ENCODE measurements at places on chromosomes 1 and 21. TPM values are rescaled to one million over a fixed set of nuclear protein-coding genes. Genes with fewer than 3 reads are reported as not detected.

Gene ESRRG
- 0.09 TPM for total RNA-seq

Gene CGN
- total RNA-seq, result not detected

Gene LIPI
- not detected for total RNA-seq

Gene CD5L
- total RNA-seq, result 0.10 TPM

Gene LRRN2
- 8.9 TPM for total RNA-seq

Gene SLC44A3
- 10.9 TPM for total RNA-seq

Gene FAM72B
- total RNA-seq, result 1.1 TPM

Gene SPRR1A
- not detected for total RNA-seq

Gene SLC44A5
- 0.52 TPM for total RNA-seq

Gene KCNK1
- 6.3 TPM for total RNA-seq

GRCh38 chr1:64228167-64228957 is 24.9 kb downstream of the UBE2U start:
- DNase-seq, result no peak

GRCh38 chr1:227562933-227563323 is 428 bp upstream of the ZNF678 start:
- no peak for DNase-seq

DNA sequence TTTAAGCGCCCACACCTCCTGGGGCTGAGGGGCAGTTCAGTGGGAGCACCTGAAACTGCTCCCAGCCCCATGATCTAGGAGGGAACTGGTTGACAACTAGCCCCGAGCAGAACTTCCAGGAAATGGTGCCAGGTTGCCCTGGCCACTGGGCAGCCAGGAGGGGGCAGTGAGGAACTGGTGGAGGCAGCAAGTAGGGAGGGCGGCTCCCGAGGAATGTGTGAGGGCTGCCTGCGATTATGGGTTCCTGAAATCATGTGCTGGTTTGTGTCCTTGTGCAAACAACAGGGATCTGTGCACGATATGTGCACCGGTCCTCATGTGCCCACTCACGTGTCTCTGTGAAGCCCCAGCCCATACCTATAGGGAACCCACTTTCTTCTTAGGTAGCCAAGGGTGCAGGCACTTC is 9.9 kb downstream of the GPR3 start:
- peak; percentile 92 for DNase-seq

GRCh38 chr1:29924017-29924431 is 687.7 kb downstream of the PTPRU start:
- no peak for DNase-seq

DNA sequence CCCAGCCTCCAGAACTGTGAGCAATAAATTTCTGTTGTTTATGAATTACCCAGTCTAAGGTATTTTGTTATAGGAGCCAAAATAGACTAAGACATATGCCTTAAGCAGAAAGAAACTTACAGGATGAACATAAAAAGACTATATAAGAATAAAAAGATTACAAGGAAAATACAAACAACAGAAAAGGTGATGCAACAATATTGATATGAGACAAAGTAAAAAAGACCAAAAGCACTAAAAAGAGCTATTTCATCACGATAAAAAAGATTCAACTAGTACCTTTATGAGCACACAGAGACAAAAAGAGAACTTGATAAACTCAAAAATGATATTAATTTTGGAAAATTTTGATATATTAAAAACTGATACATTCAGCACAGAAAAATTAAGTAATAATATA is 3.2 kb upstream of the SLC22A15 start:
- DNase-seq, result no peak

- no peak for DNase-seq
Observed at GRCh38 chr1:206725109-206725963, 40.6 kb downstream of the MAPKAPK2 start.

DNA sequence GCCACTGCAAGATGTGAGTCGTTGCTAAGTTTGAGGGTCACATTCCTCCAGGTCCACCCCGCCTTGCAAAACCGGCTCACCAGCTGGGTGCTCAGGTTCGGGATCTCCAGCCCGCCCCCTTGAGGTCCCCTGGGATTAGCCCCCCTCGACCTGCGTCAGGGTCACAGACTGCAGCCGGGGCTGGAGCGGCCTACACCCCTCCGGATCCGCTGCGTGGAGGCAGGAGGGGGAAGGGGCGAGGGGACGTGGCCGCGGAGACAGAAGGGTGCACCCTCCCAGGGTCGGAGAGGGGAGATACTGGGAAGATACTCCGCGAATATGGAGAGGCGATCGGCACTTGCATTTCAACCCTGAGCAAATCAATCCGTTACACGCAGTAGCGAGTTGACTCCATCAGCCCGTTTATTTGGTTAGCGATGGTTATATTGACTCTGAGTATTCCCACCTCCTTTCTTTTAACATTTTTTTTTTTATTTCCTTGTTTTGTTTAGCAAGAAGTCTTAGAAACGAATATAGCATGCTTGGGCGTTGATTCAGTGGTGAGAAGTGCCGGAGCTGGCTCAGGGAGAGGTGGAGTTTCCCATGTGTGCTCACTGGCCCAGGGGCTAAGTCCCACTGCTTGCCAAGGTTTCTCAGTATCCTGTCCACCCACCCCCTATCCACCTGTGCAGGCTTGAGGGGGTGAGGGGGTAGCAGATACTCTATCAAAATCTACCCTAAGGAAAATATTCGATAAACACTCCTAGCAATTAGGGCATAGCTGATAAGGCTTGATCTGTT is 997 bp downstream of the IFNAR2 start:
- peak; percentile 87 for DNase-seq

GRCh38 chr1:70164350-70164749 is 41.0 kb downstream of the LRRC40 start:
- DNase-seq, result no peak

GRCh38 chr1:156689035-156689952 is 12.1 kb upstream of the NES start:
- DNase-seq, result peak; percentile 90

DNA sequence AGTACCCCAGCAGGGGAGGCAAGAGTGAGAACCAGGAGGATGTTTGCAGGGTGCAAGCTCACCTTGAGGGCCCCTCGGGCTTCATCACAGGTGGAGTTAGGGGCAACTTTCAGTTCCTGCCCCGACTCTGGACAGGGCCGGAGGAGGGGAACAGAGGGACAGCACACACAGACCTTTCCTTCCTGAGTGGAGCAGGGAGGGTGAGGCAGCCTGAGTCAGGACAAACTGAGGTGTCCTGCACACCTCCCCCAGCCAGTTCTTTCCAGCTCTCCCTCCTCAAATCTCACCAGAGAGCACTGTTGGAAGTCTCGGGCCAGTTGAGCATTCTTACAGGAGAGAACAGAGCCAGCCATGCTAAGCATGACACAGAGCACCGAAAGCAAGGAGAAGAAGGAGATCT is 1.5 kb downstream of the ENTREP3 start:
- DNase-seq, result no peak

DNA sequence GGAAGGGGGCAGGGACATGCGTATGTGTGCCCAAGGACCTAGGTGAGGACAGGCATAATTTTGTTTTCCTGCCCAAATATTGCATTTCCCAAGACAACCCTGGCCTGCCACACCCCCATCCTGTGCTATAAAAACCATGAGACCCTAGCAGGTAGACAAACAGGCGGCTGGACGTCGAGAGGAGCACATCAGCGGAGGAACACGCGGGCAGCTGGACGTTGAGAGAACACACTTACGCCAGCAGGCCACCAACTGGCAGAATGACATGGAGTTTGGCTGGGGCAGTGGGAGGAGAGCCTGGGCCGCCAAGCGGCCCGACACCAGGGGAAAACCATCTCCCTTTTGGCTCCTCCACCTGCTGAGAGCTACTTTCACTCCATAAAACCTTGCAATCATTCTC is 3.0 kb upstream of the FGGY start:
- DNase-seq, result no peak

- no peak for DNase-seq
Observed at GRCh38 chr1:172973424-172973823, 77.3 kb downstream of the TNFSF18 start.

DNA sequence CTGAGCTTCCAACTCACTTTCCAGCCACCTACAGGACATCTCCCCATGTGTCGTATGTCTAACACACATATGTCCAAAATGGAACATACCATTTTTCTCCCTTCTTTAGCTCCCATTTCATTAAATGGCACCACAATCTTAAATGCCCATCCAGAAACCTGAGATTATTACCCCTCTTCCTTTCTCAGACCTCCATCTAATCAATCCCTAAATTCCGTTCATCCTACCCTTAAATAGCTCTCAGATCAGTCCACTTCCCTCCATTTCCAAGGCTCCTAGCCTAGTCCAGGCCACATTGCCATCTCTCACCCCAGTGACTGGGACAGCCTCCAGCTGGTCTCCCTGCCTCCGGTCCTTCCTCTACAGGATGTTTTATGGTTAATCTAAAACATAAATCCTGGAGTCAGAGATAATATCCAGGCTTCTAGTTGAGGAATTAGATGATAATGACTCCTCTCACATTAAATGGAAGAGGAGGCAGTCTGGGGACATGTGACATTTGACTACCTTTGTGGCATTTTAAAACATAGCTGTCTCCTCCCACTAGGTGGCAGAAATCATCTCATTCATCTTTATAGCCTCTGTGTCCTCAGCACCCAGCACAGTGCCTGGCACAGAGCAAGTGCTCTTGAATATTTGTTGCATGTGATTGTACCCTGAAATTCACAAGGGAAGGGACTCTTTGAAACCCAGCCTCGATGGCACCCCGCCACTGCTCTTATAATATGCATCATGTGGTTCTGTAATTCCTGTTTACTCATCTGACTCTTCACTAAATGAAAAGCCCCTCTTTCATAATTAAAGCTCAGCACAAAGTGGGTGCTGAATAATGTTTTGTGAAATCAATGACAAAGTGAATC is 102.3 kb downstream of the TMEM53 start:
- DNase-seq, result no peak

DNA sequence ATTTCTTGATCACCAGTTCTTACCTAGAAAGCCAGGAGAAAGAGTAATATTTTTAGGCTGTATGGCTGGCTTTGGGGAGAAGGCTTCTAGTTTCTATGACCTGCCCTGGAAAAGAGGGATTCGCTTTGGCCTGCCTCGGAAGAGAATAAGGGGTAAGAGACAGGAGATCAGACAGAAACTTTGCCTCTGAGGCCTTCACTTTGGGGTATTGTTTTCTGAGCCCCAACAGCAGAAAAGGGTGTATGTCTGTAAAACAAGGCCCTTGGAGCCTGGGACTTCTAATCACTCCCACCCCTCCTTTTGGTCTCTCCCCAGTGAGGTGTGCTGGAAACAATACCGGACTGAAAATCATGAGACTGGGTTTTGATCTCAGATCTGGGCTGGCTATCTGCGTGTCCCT is 5.1 kb downstream of the SLC45A3 start:
- no peak for DNase-seq

DNA sequence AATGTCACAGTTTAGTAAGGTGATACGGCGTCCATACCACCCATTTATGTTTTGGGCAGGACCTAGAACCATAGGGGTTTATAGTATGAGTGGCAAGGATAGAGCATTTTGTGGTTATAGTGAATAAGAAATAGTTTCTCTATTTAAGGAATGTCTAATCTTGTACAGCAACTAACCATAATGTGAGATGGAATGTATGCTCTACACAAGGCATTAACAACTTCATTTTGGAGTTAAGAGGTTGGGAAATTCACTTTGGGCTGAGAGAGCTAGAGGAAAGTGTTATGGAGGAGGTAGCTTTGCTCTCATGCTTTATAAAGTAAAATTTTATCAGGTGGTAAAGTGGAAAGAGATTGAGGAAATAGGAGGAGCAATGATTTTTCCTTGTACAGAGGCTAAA is 3.0 kb upstream of the MCL1 start:
- DNase-seq, result no peak
